Activated CD4-positive, alpha-beta memory T cell treated with anti-CD3 and anti-CD28 coated beads for 36 hours (primary cell): ENCODE measurements at places on chromosomes 5 and 9.

DNA sequence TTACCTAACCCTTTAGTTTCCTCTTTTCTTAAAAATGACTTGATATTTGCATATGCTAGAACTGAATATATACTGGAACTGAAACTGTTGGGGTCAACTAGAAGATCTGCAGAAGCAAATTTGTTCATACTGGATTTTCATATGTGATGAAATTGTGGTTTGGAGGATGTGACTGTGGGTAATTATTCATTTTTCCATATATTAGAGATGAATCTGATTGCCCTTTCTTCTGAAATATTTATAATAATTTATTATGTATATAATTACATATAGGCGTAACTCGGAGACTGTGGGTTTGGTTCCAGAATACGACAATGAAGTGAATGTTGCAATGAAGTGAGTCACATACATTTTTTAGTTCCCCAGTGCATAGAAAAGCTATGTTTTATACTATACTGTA, 149.1 kb downstream of the ATP10B start:
- peaks cover 1% of the 10 kb centered on the region for H3K27me3 ChIP-seq
- no peaks in the 10 kb centered on the region for H3K4me1 ChIP-seq
- H3K4me3 ChIP-seq: no peak overlapping the region
- DNase-seq: no peak
- H3K36me3 ChIP-seq: no peaks in the 10 kb centered on the region

DNA sequence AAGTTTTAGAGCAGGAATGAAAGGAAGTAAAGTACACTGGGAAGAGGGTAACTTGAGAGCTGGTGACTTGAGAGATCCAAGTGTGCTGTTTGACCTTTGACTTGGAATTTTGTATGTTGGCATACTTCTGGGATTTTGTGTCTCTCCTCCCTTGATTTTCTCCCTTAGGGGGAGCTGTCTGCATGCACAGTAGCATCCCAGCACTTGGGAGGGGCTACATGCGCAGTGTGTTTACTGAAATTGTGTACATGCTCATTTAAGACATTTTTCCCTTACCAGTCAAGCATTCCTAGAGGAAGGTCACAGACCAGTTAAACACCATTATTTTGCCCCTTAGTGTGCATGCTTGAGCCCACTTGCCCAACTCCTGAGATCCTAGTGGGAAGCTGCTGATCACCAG, 120.1 kb downstream of the ZNF622 start:
- no peak overlapping the region for H3K27ac ChIP-seq
- H3K27me3 ChIP-seq: no peaks in the 10 kb centered on the region
- H3K4me3 ChIP-seq: no peak overlapping the region
- H3K36me3 ChIP-seq: no peaks in the 10 kb centered on the region

DNA sequence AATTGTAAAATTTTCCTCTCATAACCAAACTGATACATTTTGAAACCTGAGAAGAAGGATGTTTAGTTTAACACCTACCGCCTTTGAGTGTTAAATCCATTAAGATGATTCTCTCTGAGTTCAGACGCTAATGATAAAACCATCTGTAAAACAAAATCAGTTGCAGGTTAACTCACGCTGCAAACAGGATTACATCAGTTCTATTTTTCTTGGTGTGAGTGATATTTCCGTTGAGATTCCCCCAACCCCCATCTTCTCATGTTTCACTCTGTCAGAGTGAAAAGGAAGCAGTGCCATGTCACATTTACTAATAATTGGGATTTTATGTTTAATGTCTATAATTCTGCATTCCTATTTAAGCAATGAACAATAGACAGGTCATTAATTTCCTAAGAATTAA, 146.5 kb downstream of the FANCC start:
- H3K4me3 ChIP-seq: no peak overlapping the region
- peaks cover 28% of the 10 kb centered on the region for H3K4me1 ChIP-seq
- no peak for DNase-seq
- no peaks in the 10 kb centered on the region for H3K27me3 ChIP-seq
- peaks cover 12% of the 10 kb centered on the region for H3K36me3 ChIP-seq

GRCh38 chr9:109171926-109172325, 4.9 kb upstream of the FRRS1L start:
- no peak overlapping the region for H3K4me3 ChIP-seq
- no peak overlapping the region for H3K27ac ChIP-seq
- peaks cover 5% of the 10 kb centered on the region for H3K4me1 ChIP-seq
- no peaks in the 10 kb centered on the region for H3K36me3 ChIP-seq
- peaks cover 28% of the 10 kb centered on the region for H3K27me3 ChIP-seq

- peaks cover 7% of the 10 kb centered on the region for H3K27me3 ChIP-seq
- H3K36me3 ChIP-seq: no peaks in the 10 kb centered on the region
- no peak overlapping the region for H3K4me3 ChIP-seq
These were observed 21.3 kb upstream of the PCAT7 start for GRCh38 chr9:94533601-94534000.

DNA sequence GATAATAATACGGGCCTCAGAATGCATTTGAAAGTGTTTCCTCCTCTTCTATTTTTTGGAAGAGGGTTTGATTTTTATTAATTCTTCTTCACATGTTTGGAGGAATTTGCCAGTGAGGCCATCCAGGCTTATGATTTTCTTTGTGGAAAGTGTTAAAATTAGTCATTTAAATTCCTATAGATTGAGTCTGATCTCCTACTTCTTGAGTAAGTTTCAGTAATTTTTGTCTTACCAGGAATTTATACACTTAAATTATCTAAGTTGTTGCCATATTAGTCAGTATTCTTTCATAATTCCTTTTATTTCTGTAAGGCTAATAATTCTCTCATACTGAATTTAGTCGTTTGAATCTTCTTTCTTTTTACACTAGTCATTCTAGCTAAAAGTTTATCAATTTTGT, 25.2 kb upstream of the HAPLN1 start:
- H3K4me3 ChIP-seq: no peak overlapping the region
- H3K27me3 ChIP-seq: peaks cover 4% of the 10 kb centered on the region
- no peaks in the 10 kb centered on the region for H3K4me1 ChIP-seq
- H3K27ac ChIP-seq: no peak overlapping the region

DNA sequence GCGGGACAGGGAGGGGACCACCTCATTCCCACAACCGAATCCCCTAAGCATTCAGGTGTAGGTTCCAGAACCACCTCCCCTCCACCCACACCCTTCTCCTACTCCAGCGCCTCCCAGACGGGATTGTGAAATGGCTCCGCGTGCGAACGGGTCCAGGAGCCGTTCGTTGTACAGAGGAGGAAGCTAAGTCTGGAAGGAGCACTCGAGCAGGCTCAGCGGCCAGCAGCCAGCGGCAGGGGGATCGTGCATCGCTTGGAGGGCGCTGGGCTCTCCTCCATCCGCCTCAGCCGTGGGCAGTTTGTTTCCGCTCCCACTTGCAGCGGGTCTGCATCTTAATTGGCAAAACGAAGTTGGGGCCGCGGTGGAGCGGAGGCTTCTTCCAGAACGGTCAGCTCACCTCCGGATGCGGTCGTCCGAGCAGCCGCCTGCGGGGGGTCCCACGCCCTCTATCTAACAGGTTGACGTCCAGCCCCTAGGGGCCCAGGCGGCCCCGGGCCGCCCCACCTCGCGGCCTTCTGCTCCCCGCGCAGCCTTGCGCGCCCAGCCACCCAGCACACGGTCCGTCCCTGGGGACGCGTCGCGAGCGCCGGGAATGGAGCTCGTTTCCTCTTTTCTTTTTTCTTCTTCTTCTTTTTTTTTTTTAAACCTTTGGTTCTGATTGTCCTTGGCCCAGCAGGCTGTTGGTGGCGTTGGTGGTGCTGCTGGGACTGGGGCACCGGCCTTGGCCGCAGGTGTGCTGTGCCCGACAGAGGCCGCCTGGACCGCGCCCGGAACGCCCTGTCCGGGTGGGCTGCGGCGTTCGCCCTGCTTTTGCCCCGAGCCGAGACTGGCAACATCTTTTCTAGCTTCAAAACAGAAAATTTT, 3.9 kb upstream of the BARX1 start:
- DNase-seq: no peak
- H3K36me3 ChIP-seq: no peaks in the 10 kb centered on the region
- peak overlapping the region; percentile 55 for H3K4me3 ChIP-seq
- H3K4me1 ChIP-seq: peaks cover 38% of the 10 kb centered on the region

GRCh38 chr5:178786417-178786816, 56.0 kb upstream of the ZNF354A start:
- no peaks in the 10 kb centered on the region for H3K36me3 ChIP-seq
- no peak overlapping the region for H3K4me3 ChIP-seq
- no peaks in the 10 kb centered on the region for H3K4me1 ChIP-seq
- peaks cover 2% of the 10 kb centered on the region for H3K27me3 ChIP-seq
